ENCODE measurements at places on chromosomes 4 and X.

- no peak for DNase-seq
Observed at GRCh38 chr4:149889991-149890390, 74.3 kb upstream of the IQCM start.

DNA sequence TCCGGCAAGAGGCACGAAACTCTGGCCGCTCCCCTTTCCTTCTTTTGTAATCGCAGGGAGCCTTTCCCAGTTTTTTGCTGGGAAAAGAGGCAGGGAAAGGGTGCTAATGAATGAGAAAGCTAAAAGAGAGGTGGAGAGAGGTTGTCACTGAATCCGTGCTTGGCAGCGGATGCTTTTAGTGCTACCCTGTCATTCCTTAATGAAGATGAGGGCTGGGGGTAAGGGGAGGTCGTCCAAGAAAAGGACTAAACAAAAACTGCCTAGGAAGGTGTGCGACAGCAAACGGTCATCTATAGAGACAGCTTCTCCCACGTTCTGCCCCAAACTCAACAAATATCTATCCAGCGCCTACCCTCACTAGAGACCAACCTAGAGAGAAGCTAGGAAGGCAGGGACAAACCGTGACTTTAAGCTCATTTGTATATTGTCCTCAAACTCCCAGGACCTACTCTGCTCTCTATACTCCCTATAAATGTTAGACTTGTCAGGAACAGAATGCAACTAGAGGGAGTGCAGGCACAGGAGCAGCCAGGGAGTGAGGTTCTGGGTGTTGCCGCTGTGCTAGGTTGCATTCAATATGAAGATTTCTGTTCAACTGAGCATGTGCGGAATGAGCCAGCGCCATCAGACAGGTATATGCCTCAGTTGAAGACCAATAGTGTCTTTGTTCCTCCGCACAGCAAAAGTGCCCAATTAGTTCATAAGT lies 777 bp upstream of the CASK start:
- no peak for DNase-seq

- no peak for DNase-seq
Observed at GRCh38 chr4:123312951-123313592, 83.5 kb upstream of the SPRY1 start.

DNA sequence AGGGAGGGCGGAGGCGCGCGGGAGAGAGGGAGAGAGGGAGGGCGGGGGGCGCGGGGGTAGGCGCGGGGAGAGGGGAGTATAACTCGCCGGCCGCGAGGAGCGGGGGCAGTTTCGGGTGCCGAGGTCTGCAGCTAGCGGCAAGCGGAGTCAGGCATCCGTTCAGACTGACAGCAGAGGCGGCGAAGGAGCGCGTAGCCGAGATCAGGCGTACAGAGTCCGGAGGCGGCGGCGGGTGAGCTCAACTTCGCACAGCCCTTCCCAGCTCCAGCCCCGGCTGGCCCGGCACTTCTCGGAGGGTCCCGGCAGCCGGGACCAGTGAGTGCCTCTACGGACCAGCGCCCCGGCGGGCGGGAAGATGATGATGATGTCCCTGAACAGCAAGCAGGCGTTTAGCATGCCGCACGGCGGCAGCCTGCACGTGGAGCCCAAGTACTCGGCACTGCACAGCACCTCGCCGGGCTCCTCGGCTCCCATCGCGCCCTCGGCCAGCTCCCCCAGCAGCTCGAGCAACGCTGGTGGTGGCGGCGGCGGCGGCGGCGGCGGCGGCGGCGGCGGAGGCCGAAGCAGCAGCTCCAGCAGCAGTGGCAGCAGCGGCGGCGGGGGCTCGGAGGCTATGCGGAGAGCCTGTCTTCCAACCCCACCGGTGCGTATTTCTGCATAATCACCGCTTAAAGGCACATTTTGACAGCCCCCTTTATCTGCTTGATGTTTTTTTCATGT lies at the start of gene POU4F2:
Gene POU4F2 (plus strand): TSS at position 108 of the 720 bp plus-strand sequence. CDS start 248 bp downstream, at position 356.
- DNase-seq: no peak

DNA sequence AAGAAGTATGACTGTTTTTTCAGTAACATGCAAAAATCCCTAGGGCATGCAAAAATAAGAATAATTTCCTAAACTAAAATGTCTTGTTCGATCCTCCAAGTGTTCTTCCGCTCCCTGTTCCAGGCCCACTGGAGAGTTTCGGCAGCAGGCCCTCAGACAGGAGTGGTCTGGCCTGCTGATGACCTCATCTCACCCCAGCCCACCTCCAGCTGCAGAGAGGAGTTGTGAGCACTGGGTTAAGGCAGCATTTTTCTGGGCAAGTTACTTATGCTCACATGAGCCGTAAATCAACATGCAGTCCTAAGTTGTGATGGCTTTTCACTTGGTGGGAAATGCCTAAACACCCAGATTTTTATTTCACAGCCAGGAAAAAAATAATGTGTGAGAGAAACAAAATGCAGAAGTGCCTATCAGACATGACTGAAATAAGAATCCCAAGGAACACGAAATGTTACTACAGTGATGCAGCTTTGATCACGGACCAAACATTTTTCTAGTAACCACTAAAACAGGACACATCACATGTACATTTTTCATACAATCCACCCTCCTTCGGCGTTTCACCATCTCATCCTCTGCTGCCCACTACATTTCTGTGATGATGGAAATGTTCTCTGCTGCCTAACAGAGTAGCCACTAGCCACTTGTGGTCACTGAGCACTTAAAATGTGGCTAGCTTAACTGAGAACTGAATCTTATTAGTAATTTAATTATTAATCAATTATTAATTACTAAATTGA lies 153.3 kb upstream of the TBL1X start:
- DNase-seq: no peak

GRCh38 chrX:41332408-41333002 lies 1.5 kb upstream of the DDX3X start:
- no peak for DNase-seq

GRCh38 chrX:52988985-52989917 lies 30.9 kb upstream of the FAM156A start:
- no peak for DNase-seq

GRCh38 chr4:103307453-103308247 lies 109.5 kb upstream of the CENPE start:
- DNase-seq: no peak

DNA sequence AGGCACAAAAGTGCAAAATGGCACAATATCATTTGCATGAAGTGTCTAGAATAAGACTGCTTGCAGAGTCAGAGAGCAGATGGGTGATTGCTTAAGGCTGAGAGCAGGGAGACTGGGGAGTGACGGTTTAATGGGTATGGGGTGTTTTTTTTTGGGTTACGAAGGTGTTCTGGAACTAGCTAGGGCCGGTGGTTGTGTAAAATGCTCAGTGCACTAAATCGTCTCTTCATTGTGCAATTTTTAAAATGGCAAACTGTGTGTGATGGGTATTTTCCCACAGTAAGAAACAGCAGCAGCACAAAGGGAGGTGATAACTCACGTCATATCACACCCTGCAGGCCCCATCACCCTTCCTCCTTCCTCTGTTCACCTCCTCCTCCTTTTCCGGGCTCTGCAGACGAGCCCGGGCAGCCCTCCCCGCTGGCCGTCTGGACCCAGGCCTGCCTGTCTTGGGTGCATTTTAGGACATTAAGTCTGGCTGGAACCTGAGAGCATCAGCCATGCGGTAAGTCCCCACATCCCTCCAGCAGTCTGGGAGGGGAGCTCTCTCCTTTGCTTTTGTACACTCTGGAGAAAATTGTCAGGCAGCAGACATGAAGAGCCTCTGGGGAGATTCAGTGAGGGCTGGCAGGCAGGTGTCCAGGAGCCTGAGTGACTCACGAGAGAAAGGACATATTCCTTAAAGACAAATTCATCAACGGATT lies 42.7 kb downstream of the ASMT start:
- DNase-seq: peak; percentile 33

- DNase-seq: no peak
Observed at GRCh38 chrX:39144956-39145355, 343.7 kb downstream of the MID1IP1 start.

GRCh38 chrX:18579495-18579894 lies 92.4 kb downstream of the RS1 start:
- no peak for DNase-seq

- no peak for DNase-seq
Observed at GRCh38 chr4:55241461-55241860, 104.6 kb upstream of the SRD5A3 start.

DNA sequence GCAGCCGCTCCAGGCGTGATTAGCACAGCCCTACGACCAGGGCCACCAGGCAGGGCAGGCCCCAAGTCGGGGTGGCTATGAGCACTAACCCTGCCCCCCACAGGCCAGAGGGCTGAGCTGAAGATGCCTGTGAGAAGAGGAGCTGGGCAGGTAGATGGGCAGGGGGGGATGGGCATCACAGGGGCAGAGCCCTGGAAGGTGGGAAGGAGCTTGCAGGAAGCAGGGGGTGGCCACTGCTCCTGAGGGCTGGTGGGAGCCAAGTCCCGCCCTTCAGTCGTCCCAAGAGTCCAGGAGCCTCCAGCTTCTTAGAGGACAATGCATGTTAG lies 7.3 kb upstream of the MXD4 start:
- DNase-seq: no peak

DNA sequence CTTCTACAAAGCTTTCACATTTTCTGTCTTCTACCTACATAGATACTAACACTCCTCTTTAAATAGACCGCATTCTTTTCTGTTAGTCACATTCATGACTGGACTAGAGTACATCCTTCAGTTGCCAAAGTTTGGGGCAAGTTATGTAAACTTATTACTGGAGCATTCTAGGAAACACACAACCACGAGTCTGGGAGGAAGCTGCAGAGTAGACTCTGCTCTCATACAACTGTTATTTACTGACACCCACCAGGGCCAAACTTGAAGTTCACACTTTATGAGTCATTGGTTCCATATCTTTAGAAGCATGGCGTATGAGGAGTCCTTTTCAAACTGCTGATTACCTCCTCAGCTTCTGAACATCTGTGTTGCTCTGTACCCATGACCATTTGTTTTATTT lies 87.0 kb downstream of the RNF150 start:
- DNase-seq: no peak

DNA sequence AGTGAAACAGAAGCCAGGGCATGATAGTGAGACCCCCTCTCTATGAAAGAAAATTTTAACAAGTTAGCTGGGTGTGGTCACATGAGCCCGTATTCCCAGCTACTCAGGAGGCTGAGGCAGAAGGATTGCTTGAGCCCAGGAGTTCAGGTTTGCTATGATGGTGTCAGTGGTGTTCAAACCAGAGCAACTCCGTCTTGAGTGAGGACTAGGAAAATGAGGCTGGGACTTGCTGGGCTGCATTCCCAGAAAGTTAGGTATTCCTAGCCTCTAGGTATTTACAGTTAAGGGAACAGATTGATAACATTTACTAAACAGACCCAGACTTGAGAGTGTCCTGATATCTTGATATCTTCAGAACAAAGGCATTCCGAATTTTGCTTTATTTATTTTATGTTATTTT lies 37.0 kb upstream of the NOCT start:
- no peak for DNase-seq

- DNase-seq: no peak
Observed at GRCh38 chrX:46208225-46208854, 336.9 kb downstream of the ZNF674 start.

DNA sequence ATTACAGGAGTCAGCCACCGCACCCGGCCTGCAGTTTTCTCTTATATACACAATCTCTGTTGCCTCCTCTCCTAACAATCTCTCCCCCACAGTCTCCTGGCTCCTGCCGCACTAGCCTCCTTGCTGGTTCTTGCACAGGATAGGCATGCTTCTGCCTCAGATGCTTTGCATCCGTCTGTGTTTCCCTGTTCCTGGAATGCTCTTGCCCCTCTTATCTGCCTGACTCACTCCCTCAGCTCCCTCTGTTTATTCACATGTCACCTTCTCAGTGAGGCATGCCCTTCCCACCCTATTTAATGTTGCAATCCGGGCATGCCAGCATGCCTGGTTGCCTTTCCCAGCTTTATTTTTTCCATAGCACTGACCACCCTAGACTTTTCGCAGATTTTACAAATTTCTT lies 161.9 kb downstream of the PHF8 start:
- DNase-seq: no peak

- DNase-seq: no peak
Observed at GRCh38 chr4:8702516-8703400, 110.2 kb downstream of the CPZ start.

DNA sequence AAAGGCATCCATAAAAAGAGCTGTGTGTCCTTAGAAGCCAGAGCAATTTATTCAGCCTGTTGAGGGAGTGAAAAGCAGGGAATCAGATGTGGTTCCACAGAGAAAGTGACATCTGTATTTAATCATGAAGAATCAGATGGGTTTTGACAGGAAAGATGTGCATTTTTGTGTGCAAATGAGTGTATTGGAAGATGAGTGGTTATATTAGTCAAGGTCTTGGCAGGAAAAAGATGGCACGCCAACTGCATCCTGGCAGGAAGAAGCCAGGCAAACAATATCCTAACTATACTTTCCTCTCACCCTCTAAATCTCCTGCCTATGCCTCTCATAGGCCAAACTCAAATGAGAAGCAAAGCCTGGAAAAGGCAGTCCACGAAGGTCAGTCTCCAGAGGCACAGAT lies 59.1 kb downstream of the SCFD2 start:
- no peak for DNase-seq

- DNase-seq: no peak
Observed at GRCh38 chr4:9924750-9925149, 96.5 kb downstream of the SLC2A9 start.

DNA sequence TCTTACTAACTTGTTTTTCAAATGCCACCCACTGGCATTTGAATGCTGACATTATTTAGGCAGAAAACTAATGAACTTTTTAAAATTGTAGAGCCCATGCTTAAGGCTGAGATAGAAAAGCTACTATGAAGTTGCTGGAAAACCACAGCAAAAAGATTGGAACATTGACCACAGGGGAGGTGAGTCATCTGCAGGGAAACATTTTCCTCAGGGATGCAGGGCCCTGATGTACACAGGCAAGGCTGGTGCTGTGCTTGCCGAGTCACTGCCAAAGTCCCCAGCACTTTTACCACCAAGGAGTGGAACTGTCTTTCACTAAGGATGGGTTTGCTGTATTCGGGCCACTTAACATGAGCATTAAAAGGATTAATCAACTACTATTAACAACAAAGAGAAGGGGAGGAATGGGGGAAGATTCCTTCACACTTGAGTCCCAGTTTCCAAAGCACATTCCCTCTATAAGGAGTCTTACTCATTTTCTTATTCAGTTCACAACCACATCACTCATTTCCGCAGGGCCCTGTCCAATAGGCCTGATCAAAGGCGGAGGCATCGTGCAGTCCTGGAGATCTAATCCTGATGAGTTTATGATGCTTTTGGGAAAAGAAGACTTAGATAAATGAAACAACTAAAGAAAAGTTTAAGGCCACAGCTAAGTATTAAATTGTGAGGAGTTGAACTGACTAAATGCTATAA lies 202.9 kb upstream of the NPY2R start:
- no peak for DNase-seq

- DNase-seq: no peak
Observed at GRCh38 chr4:186144198-186144945, 39.9 kb downstream of the FAM149A start.

GRCh38 chr4:153929675-153930074 lies 140.8 kb upstream of the SFRP2 start:
- no peak for DNase-seq

- DNase-seq: no peak
Observed at GRCh38 chr4:52545099-52546069, 113.7 kb downstream of the USP46 start.

GRCh38 chr4:47862297-47862696 lies 24.4 kb upstream of the CORIN start:
- DNase-seq: no peak
